ENCODE measurements at places on chromosomes 6 and 20.

DNA sequence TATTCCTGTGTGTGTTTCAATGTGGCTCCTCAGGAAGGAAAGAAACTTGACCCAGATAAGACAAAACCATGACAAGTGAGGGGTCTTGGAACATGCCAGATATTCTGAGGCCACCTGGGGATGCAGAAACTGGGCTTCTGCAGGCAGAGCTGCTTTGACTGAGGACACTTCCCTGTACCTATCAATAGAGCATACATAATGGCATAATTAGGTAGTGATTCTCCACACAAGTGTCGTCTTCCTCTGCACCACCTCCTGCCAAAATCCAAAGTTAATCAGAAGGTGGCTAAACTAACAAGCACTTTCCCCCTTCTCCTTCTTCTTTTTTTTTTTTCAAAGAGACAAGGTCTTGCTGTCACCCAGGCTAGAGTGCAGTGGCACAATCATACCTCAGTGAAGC, 97.1 kb downstream of the KIF13A start:
- no peak overlapping the region for H3K27ac ChIP-seq
- H3K36me3 ChIP-seq = peaks cover 20% of the 10 kb centered on the region
- H3K27me3 ChIP-seq = peaks cover 8% of the 10 kb centered on the region
- H3K4me1 ChIP-seq = peaks cover 23% of the 10 kb centered on the region

- H3K4me1 ChIP-seq = peaks cover 17% of the 10 kb centered on the region
- H3K27ac ChIP-seq = no peak overlapping the region
These were observed 28.6 kb downstream of the SPATA2 start for GRCh38 chr20:49886571-49887213.

- DNase-seq = no peak
- H3K27me3 ChIP-seq = peaks cover 2% of the 10 kb centered on the region
- peak overlapping the region; percentile 59 for H3K27ac ChIP-seq
- peak overlapping the region; percentile 8 for H3K4me3 ChIP-seq
These were observed 79.5 kb downstream of the FYN start for GRCh38 chr6:111793711-111794111.

DNA sequence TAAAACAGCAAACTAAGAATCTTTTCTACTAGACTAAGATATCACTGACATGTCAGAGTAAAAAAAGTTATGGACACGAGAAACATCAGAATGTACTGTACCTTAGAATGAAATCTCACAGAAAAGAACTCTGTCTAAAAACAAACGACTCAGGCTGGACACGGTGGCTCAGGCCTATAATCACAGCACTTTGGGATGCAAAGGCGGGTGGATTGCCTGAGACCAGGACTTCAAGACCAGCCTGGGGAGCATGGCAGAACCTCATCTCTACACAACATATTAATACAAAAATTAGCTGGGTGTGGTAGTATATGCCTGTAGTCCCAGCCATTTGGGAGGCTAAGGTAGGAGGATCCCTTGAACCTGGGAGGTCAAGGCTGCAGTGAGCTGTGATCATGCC, 122.6 kb downstream of the PRND start:
- H3K4me1 ChIP-seq = no peaks in the 10 kb centered on the region
- no peak overlapping the region for H3K27ac ChIP-seq
- DNase-seq = no peak
- H3K36me3 ChIP-seq = peaks cover 5% of the 10 kb centered on the region

- H3K36me3 ChIP-seq = peaks cover 25% of the 10 kb centered on the region
- no peaks in the 10 kb centered on the region for H3K27me3 ChIP-seq
- H3K4me1 ChIP-seq = no peaks in the 10 kb centered on the region
- no peak for DNase-seq
- H3K4me3 ChIP-seq = no peak overlapping the region
These were observed 151.5 kb upstream of the CDYL start for GRCh38 chr6:4624726-4625125.

DNA sequence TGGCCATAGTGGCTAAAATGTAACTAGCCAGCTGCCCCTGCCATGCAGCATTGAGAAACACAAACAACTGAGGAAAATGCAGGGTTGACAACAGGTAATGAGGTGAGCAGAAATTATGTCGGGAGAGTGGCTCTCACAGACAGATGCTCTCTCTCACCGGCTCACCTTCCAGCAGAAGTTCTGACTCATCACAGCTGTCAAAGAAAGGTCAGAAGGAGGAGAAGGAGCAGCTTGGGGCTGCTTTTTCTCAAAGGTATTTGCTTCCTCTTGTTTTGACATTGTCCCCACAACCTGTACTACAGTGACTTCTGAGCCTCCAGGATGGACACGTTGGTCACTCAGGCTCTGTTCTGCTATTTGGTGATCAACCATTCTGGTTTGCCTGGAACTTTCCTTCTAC, 190.5 kb upstream of the HEY2 start:
- no peak overlapping the region for H3K4me3 ChIP-seq
- no peaks in the 10 kb centered on the region for H3K36me3 ChIP-seq
- H3K27ac ChIP-seq = no peak overlapping the region
- H3K4me1 ChIP-seq = no peaks in the 10 kb centered on the region
- no peak for DNase-seq
- no peaks in the 10 kb centered on the region for H3K27me3 ChIP-seq

- peaks cover 2% of the 10 kb centered on the region for H3K27me3 ChIP-seq
- H3K27ac ChIP-seq = no peak overlapping the region
- DNase-seq = no peak
- H3K4me1 ChIP-seq = peaks cover 11% of the 10 kb centered on the region
- H3K36me3 ChIP-seq = no peaks in the 10 kb centered on the region
These were observed 28.1 kb downstream of the RIPOR3 start for GRCh38 chr20:50663095-50663821.

- no peak overlapping the region for H3K27ac ChIP-seq
- no peak overlapping the region for H3K4me3 ChIP-seq
- DNase-seq = no peak
- peaks cover 3% of the 10 kb centered on the region for H3K27me3 ChIP-seq
- H3K4me1 ChIP-seq = no peaks in the 10 kb centered on the region
These were observed 186.2 kb upstream of the ZNF217 start for GRCh38 chr20:53779822-53780221.

- no peak for DNase-seq
- no peak overlapping the region for H3K27ac ChIP-seq
- no peaks in the 10 kb centered on the region for H3K27me3 ChIP-seq
- H3K4me1 ChIP-seq = peaks cover 18% of the 10 kb centered on the region
- no peak overlapping the region for H3K4me3 ChIP-seq
- no peaks in the 10 kb centered on the region for H3K36me3 ChIP-seq
These were observed 175.7 kb downstream of the PDE10A start for GRCh38 chr6:165487347-165487746.

GRCh38 chr6:134853111-134854055, 96.5 kb downstream of the ALDH8A1 start:
- H3K27me3 ChIP-seq = no peaks in the 10 kb centered on the region
- H3K27ac ChIP-seq = no peak overlapping the region
- DNase-seq = no peak

DNA sequence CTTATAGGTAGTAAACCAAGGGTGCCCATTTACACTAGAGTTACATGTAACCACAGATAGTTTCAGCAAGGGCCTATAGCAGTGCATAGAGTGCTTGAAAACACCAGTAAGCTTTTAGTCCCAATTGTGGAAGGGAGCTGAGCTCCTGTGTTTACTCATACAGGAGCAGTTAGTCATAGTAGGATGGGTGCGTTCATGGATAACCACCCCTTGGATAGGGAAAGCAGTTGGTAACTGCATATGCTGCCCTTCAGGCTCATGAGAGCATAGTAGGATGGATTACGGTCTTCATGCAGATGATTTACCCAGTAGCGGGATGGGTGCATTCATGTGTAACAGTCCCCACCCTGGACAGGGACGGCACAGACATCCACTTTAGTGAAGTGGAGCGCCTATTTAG, 45.1 kb downstream of the OR2B6 start:
- H3K36me3 ChIP-seq = no peaks in the 10 kb centered on the region
- no peaks in the 10 kb centered on the region for H3K4me1 ChIP-seq
- no peak overlapping the region for H3K4me3 ChIP-seq
- H3K27me3 ChIP-seq = peaks cover 1% of the 10 kb centered on the region
- DNase-seq = no peak

- H3K4me3 ChIP-seq = no peak overlapping the region
- no peak overlapping the region for H3K27ac ChIP-seq
- H3K4me1 ChIP-seq = peaks cover 4% of the 10 kb centered on the region
- peaks cover 4% of the 10 kb centered on the region for H3K27me3 ChIP-seq
These were observed 96.4 kb downstream of the TBC1D32 start for GRCh38 chr6:121237859-121238258.

GRCh38 chr6:46996860-46997641, 45.1 kb downstream of the ADGRF1 start:
- H3K27me3 ChIP-seq = no peaks in the 10 kb centered on the region
- H3K4me3 ChIP-seq = no peak overlapping the region

GRCh38 chr6:34949636-34950035, 60.6 kb downstream of the ANKS1A start:
- DNase-seq = no peak
- H3K4me3 ChIP-seq = no peak overlapping the region
- no peak overlapping the region for H3K27ac ChIP-seq

DNA sequence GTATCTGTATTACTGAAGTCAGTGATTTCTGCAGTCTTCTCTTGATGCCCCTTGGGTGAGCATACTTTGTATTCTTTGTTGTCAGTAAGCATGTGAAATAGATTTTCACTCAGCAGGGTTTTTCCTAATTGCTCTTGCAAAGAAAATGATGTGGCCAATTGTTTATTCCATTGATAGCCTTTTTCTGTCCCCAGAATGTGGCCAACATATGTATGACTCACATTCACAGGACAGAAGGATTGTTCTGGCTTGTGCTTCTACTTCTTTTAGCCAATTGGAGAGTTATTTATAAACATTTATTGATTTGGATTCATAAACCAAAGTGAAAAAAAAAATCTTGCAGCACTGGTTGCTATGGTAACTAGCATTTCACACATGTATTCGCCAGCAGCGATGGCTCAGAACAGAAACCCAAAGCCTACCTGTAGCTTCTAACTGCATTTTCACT, 54.4 kb upstream of the RBM24 start:
- H3K27me3 ChIP-seq = no peaks in the 10 kb centered on the region
- no peak for DNase-seq
- H3K27ac ChIP-seq = no peak overlapping the region

DNA sequence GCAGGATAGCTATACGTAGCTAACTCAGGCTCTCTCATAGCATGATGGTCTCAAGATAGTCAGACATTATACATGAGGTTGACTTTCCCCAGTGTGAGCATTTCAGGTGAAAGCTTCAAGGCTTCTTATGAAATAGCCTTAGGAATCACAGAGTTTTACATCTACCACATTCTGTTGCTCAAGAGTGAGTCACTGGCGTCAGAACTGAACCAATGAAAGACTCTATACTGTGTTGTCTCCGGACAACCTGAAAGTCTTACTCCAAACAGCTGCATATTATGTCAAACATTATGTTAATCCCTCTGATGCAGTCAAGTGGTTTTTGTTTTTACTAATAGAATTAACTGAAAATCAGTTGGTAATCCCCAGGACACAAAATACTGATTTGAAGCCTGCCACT, 79.8 kb upstream of the TRDN start:
- H3K27ac ChIP-seq = no peak overlapping the region
- no peaks in the 10 kb centered on the region for H3K4me1 ChIP-seq
- H3K36me3 ChIP-seq = no peaks in the 10 kb centered on the region

- H3K4me3 ChIP-seq = peak overlapping the region; percentile 67
- H3K27ac ChIP-seq = no peak overlapping the region
- H3K36me3 ChIP-seq = no peaks in the 10 kb centered on the region
- DNase-seq = peak; percentile 61
These were observed 2.7 kb downstream of the MYB start for GRCh38 chr6:135183532-135184440.

GRCh38 chr6:113854531-113855499, 2.3 kb upstream of the MARCKS start:
- DNase-seq = peak; percentile 94
- H3K4me3 ChIP-seq = peak overlapping the region; percentile 90
- peaks cover 18% of the 10 kb centered on the region for H3K4me1 ChIP-seq
- peak overlapping the region; percentile 97 for H3K27ac ChIP-seq
- H3K27me3 ChIP-seq = peaks cover 23% of the 10 kb centered on the region

- H3K27me3 ChIP-seq = peaks cover 4% of the 10 kb centered on the region
- peaks cover 42% of the 10 kb centered on the region for H3K4me1 ChIP-seq
- no peak for DNase-seq
- H3K27ac ChIP-seq = peak overlapping the region; percentile 86
- no peak overlapping the region for H3K4me3 ChIP-seq
These were observed 56.2 kb upstream of the TULP4 start for GRCh38 chr6:158255989-158256601.

DNA sequence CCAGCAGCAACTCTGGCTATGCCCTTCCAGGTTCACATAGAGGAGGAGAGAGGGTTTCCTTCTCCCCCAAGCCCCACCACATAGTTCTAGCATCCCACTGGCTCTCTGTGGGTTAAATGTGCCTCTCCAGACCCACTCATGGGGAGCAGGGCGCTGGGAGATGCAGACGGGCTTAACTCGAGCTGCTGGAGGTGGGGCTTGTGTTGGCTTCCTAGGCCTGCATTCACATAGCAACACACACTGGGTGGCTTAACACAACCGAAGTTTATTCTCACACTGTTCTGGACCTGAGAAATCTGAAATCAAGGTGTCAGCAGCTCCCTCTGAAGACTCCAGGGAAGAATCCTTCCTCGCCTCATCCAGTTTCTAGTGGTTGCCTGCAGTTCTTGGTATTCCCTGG, 33.6 kb downstream of the SLC2A10 start:
- H3K27ac ChIP-seq = no peak overlapping the region
- DNase-seq = no peak
- H3K4me3 ChIP-seq = no peak overlapping the region
- no peaks in the 10 kb centered on the region for H3K4me1 ChIP-seq

GRCh38 chr20:5354901-5355300, 38.1 kb upstream of the PROKR2 start:
- DNase-seq = no peak
- peaks cover 4% of the 10 kb centered on the region for H3K36me3 ChIP-seq
- no peak overlapping the region for H3K27ac ChIP-seq
- no peak overlapping the region for H3K4me3 ChIP-seq
- no peaks in the 10 kb centered on the region for H3K27me3 ChIP-seq
- H3K4me1 ChIP-seq = peaks cover 2% of the 10 kb centered on the region

- H3K36me3 ChIP-seq = no peaks in the 10 kb centered on the region
- no peak overlapping the region for H3K27ac ChIP-seq
- H3K4me3 ChIP-seq = no peak overlapping the region
- peaks cover 2% of the 10 kb centered on the region for H3K27me3 ChIP-seq
- H3K4me1 ChIP-seq = peaks cover 12% of the 10 kb centered on the region
- DNase-seq = no peak
These were observed 12.5 kb downstream of the TAAR2 start for GRCh38 chr6:132611616-132612015.

DNA sequence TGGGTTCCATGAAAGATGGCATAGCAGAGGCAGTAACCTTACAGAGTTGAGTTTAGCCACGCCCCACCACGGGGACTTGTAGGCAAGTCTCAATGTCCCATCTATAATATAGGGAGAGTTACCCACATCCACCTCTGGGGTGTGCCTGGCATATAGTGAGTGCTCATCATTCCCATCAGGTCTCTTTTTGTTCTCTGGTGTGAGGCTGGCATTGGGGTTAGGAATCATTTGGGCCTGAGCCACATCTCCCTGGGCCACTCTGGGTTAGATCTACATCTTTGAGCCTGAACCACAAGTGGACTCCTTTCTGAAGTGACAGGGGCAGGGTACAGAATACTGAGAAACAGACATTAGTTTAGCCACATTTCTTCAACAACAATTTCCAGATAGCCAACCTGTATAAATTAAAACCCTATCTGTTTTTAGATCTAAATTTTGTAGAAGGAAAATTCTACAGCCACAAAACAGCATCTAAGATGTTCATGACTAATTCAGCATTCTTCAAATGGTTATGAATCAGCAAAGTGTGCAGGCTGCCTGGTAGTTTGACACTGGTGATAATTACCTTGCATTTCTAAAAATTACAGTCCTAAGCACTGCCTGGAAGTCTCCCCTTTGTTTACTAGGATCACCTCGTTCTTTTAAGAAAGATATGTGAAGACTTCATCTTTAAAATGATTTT, 20.1 kb downstream of the RNF24 start:
- peaks cover 41% of the 10 kb centered on the region for H3K4me1 ChIP-seq
- no peak for DNase-seq
- H3K27me3 ChIP-seq = peaks cover 5% of the 10 kb centered on the region
- no peaks in the 10 kb centered on the region for H3K36me3 ChIP-seq
- H3K27ac ChIP-seq = peak overlapping the region; percentile 88
